ENCODE measurements at places on chromosomes 2 and 18. TPM values are rescaled to one million over a fixed set of nuclear protein-coding genes. Genes with fewer than 3 reads are reported as not detected.

DNA sequence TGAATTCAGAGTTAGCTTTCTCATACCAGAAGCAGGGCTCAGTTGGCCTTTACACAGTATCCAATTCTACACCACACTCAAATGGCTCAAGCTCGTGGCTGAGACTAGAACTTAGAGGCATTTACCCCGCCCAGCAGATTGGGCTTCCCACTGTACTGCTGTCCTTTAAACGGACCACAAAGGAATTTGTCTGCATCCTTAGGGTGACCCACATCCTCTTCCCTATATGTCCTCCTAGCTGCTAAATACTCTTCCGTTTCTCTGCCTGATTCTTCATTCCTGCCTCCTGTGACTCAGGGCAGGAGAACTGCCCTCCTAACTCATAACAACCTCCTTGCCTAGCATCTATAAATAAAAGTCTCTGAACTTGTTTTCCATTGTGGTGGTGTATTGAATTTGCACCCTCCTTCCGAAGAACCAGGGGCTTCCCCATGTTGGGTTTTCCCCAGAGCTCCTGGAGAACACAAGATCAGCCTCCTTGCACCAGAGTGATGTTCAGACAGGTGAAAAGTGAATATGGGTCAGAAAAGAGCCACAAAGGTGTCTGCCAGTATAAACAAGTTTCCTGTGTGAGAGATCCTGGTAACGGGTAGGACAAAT, 32.0 kb upstream of the MC4R start:
- H3K36me3 ChIP-seq: no peaks in the 10 kb centered on the region
- no peak overlapping the region for H3K4me3 ChIP-seq
- no peaks in the 10 kb centered on the region for H3K27me3 ChIP-seq
- peaks cover 18% of the 10 kb centered on the region for H3K4me1 ChIP-seq
- H3K27ac ChIP-seq: no peak overlapping the region
- DNase-seq: no peak

- no peak overlapping the region for H3K27ac ChIP-seq
- no peaks in the 10 kb centered on the region for H3K36me3 ChIP-seq
- no peak overlapping the region for H3K4me3 ChIP-seq
- peak; percentile 100 for DNase-seq
Measured at GRCh38 chr18:56083097-56083521, 495.1 kb upstream of the TCF4 start.

DNA sequence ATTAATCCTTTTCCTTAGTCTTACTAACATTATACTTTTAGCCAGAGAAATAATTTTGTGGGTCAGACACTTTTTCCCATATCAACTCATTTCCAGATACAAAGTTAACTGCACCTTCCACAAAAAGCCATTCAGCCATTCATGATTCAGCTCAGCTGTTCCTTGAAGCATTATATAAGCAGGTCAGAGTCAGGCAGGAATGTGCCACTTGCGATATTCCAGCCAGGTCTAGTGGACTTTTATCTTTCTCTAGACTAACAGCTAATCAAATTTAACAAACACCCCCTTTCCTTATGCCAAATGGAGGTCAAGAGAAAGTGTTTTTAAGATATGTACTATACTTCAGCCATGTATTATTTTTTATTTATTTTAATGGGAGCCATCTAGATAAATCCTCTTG, 75.6 kb upstream of the EPB41L3 start:
- H3K4me1 ChIP-seq: no peaks in the 10 kb centered on the region
- no peaks in the 10 kb centered on the region for H3K36me3 ChIP-seq
- H3K4me3 ChIP-seq: no peak overlapping the region
- DNase-seq: peak; percentile 48
- H3K27me3 ChIP-seq: peaks cover 5% of the 10 kb centered on the region

ATP6V1B1 gene
- polyA plus RNA-seq: 0.33 TPM

GRCh38 chr2:178114462-178114861, 2.2 kb downstream of the RBM45 start:
- no peaks in the 10 kb centered on the region for H3K27me3 ChIP-seq
- H3K36me3 ChIP-seq: peaks cover 2% of the 10 kb centered on the region
- H3K4me3 ChIP-seq: no peak overlapping the region
- H3K4me1 ChIP-seq: peaks cover 2% of the 10 kb centered on the region
